ENCODE measurements at places on chromosomes 6 and 20.
A peak's percentile ranks its signal among the peaks of the same experiment; 100 is the strongest.

GRCh38 chr6:88989215-88989614 lies 25.8 kb upstream of the RNGTT start:
- peak; percentile 35 for DNase-seq

- no peak for DNase-seq
Measured at GRCh38 chr6:3912361-3913076, 63.3 kb downstream of the FAM50B start.

DNA sequence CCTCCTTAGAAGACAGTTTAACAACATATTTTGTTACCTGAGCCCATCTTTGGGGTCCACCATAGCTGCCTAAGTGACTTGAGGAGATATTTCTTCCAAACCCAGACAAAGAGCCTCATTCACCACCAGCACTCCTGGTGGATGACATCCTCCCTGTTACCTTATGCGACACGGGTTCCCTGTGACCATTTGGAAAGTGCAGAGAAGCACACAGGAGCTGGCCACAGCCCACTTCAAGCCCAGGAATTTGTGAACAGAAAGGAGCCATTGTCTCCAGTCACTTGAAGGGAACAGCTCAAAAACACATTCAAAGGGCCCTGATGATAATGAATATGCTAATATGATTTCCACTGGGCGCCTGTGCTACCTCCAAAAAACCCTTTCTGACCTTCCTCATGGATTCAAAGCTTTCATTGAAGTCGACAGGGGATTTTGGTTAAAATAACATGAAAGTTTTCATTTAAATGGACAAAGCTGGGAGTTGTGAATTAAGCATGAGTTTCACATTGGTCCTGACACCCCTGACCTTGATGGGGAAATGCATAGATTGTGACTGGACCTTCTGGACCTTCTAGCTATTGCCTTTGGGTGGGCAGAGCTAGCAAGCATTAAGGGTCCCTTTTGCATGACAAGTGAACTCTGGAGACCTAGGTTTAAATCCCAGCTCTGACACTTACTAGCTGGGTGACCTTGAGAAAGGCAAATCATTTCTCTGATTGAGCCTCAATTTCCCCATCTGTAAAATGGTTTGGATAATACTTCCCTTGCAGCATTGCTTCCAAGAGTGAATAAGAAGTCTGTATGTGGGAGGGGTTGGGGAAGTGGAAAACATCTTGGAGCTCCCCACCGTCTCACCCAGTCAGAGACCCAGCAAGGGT lies 83.3 kb upstream of the SIRPA start:
- DNase-seq: peak; percentile 25

DNA sequence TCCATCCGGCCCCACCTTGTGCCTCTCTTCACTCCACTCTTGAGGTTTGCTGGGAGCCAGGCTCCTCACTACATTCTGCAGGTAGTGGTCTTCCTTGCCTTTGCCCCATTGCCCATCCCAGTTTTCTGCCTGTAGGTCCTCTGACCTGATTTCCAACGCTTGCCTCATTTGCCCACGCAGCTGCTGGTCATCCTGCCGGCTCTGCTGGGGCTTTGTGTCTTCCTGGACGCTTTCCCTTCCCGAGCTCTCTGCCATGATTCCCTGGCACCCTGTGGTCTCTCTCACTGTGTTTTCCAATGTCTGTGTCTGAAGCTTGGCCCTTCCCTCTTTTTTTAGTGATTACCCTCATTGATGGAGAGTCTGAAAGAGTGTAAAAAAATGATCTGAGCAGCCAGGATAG lies 451.6 kb downstream of the UTRN start:
- no peak for DNase-seq

DNA sequence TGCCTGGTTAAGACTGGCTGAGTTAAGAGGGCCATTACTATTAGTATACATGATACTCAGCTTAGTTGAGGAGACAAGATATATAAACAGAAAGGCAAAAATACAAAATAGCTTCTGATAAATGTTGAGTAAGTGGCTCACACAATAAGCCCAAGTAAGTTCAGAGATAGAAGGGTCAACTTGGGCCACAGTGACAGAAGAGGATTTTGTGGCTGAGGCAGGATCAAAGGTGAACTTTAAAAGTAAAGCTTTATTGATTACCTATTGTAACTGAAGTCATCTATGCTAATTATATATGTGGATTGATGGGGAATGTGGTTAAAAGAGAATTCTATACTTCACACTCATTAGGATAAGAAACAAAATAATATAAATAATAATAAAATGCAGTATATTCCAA lies 80.8 kb downstream of the PHACTR2 start:
- DNase-seq: no peak

DNA sequence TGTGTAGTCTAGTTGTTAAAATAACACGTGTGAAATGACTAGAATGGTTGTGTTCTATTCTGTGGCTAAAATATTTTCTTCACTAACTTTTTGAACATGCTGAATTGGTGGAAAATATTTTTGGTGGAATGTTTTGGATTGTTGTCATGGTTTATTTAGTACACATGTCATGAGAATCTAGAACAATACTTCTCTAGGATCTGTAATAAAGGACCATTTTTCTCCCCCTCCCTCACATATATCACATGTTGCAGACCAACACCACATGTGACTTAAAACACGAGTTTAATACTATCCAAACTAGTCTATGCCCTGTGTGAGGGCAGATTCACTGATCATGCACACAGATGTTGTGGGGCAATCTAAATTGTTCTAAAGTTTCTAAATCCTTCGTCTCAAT lies 29.2 kb downstream of the FIG4 start:
- DNase-seq: no peak

- DNase-seq: no peak
Measured at GRCh38 chr6:69584913-69585729, 211.7 kb downstream of the LMBRD1 start.

GRCh38 chr20:35172434-35172806 lies 548 bp downstream of the PROCR start:
- no peak for DNase-seq

- DNase-seq: no peak
Measured at GRCh38 chr6:87756858-87757257, 54.8 kb upstream of the AKIRIN2 start.

DNA sequence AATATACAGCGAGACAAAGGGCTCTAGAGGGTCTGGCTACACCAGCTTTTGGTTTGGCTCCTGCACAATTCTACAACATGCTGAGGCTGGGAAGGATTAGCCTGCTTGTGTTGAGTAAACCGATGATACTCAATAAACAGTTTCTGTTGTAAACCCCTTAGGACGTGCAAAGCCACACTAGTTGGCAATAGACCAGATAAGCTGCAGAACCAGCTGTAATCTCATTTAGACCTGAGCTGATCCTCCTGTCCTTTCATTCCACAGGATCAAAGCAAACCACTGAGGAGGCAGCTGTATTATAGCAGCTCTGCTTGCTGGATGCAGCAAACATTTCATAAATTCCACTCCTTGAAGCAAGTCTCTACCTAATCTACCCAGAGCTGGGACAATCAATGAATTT lies 79.7 kb downstream of the MMS22L start:
- no peak for DNase-seq

- DNase-seq: no peak
Measured at GRCh38 chr6:33076406-33076934, 680 bp downstream of the HLA-DPB1 start.

GRCh38 chr6:40688214-40688761 lies 101.1 kb upstream of the LRFN2 start:
- DNase-seq: no peak

- DNase-seq: no peak
Measured at GRCh38 chr6:79650950-79651349, 19.8 kb downstream of the SH3BGRL2 start.

DNA sequence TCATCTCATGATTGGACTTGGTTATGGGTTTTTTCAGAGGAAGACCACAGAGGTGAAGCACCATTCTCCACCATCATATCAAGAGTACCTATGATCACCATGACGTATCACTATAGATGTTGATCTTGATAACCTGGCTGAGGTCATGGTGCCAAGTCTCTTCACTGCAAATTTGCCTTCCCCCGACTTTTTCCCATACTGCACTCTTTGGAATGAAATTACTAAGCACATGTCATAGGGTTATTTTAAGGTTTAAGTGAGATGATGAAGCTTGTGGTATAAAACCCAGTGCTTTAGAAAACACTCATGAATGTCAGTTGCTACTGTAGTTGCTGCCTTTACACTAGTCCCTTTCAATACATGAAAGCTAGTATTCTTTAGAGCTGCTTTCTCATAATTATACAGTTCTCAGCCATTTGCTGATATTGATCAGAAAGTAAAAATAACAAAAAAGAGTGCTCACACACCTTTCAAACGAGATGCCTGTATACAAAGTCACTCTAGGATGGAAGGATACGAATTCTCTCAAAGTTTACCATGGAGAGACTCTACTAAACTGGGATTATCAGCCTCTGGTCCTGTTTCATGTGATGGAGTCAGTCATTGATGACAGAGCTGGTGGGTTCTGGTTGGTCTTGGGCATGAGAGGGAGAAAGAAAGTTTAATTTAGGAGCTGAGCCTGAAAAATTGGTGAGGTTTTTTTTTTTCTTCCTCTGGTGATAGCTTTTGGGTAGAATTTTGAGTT lies 228.1 kb downstream of the PRL start:
- DNase-seq: no peak

DNA sequence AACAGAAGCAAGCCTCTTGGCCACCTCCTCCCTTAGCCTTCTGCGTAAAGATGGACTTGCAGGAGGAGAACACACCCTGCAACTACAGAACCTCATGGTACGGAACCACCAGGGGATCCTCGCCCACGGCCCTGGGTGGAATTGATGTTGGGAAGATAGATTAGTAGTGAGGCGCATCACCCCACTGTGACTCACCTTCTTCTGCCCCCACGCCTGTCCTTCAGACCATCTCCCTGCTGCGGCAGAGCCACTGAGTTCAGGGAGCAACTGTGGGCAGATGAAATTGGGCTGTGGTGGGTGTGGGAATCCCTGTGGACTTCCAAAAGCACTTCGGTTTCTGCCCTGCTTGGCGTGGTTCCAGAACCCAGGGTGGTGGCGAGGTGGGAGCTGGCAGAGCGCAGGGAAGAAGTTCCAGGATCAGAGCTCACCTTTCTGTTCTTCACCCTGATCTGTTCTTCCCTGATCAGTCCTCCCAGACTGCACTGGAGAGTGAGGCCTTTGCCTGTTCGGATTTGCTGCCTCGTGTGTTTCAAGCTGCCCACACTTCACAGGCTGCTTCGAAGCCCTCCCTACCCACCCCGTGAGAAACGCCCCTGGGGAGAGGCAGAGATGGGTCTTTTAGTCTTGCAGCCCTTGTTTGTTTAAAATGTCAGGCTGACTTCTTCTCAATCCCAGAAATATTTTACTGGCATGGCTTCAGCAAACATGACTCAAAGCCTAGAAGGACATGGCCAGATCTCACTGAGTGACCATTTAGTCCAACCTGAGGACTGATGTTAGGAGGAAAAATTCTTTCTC lies 92.8 kb upstream of the MLN start:
- DNase-seq: no peak

GRCh38 chr20:23156170-23156841 lies 70.2 kb upstream of the CD93 start:
- DNase-seq: peak; percentile 41

DNA sequence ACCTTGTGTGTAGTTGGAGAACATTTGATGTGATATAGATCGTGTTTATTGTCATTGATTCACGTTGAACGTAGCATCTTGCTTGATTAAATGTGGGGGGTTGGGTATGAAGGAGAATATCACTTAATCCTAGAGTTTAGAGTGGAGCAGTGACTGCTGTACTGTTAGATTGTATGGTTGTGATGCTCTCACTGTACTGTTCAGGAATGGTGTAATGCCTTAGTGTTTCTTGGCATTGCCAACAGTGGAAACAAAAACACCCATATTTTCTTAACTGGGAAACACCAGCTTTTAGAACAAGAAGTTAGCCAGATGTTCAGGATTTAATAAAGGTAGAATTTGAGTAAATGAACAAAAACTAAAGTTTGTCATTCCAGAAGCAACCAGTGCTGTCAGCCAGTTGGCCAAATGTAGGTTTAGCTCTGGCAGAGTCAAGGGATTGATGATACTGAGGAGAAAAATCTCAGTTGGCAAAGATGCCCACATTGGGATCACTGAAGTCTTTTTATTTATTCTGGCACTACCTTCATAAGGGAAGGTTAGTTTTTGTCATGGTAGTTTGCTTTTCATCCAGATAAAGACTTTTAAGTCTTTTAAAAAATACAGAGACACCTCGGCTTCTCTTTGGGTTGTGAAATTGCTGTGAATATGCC lies 129.9 kb downstream of the JARID2 start:
- no peak for DNase-seq

GRCh38 chr6:79635232-79635543 lies 4.1 kb downstream of the SH3BGRL2 start:
- DNase-seq: no peak

Measured in A549 (cell line).